Right renal pelvis (tissue), 4 donors: ENCODE measurements at places on chromosomes 6 and 20. TPM values are rescaled to one million over a fixed set of nuclear protein-coding genes. Genes with fewer than 3 reads are reported as not detected.

The CAGE1 gene
- 0.20 TPM for polyA plus RNA-seq

The BPIFB1 gene
- polyA plus RNA-seq: not detected

The GSTA2 gene
- not detected for polyA plus RNA-seq

The PPIL6 gene
- polyA plus RNA-seq: 16.6 TPM

The IP6K3 gene
- polyA plus RNA-seq: 1.3 TPM

The DNPH1 gene
- 52.9 TPM for polyA plus RNA-seq

GRCh38 chr20:43511879-43512278 is 4.4 kb downstream of the L3MBTL1 start:
- no peak for DNase-seq

DNA sequence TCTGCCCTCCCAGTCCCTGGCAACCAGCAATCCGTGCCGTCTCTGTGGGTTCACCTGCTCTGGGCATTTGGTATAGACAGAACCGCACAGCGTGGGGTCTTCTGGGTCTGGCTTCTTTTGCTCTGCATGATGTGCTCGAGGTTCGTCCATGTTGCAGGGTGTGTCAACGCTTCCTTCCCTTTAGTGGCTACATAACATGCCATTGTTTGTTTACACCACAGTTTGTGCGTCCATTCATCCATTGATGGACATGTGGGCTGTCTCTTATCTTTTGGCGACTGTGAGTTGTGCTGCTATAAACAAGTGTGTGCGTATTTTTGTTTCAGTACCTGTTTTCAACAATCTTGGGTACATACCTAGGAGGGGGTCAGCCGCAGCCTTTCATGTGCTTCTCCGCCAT is 149.5 kb upstream of the RPS6KA2 start:
- DNase-seq: no peak
